NCI-H1105 (cell line): ENCODE measurements at places on chromosomes 11 and 22.

GRCh38 chr22:40578171-40578570 lies 58.3 kb downstream of the MRTFA start:
- no peak for DNase-seq

- no peak for DNase-seq
Observed at GRCh38 chr11:85821636-85822035, 10.7 kb upstream of the SYTL2 start.

GRCh38 chr11:74185285-74185684 lies 14.2 kb downstream of the PPME1 start:
- DNase-seq = no peak

- no peak for DNase-seq
Observed at GRCh38 chr11:38159038-38159437, 1561.0 kb upstream of the RAG2 start.

GRCh38 chr22:47161631-47162030 lies 399.2 kb downstream of the TBC1D22A start:
- peak; percentile 23 for DNase-seq

- peak; percentile 70 for DNase-seq
Observed at GRCh38 chr11:33912405-33913361, 20.8 kb upstream of the LMO2 start.

GRCh38 chr11:120235024-120235628 lies 4.8 kb upstream of the POU2F3 start:
- DNase-seq = peak; percentile 90

DNA sequence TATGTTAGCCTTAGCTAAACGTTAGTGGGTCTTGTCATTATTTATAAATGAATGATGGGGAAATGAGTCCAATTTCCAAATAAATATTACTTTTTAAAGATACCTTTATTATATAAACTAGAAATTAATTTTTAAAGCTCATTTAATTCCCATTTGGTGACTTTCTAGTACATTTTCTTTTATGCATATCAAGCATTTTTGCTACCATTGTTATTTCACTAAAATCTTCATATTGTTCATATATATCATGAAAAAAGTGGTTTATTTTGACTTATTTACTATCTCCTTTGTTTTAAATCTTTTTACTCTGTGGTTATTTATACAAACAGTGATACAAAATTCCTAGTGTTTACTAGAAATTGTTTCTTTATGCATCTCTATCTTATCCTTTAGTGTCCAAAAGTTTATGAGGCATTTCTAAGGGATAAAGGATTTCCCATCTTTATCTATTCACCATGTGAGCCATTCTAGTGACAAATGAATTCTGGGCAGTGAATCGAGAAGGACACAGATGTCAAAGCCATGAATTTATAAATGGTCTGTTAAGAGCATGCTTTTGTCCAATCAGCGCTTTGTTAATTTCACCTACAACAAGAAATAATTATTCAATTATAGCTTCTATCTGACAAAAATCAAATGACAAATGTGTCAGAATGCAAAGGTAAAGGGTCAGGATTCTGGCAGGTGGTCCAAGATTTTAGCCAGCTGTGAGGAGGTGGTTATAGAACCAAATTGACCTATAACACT lies 70.6 kb downstream of the PRMT3 start:
- DNase-seq = no peak

DNA sequence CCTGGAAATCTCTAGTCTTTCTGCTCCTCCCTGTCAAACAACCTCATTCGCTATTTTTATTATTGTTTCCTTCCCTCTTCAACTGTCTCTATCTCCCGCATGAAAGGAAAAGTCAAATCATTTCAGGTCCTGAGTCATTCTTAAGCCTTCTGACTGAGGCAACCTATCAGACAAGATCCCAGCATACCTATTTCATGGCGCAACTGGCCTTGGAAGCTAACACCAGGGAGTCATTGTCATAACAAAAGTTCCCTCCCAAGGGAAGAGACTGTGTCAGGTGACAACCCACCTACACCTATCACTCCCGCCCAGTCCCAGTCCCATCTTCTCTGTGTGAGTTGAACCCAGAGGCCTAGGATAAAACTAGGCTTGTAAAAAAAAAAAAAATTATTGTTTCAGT lies 10.2 kb upstream of the ARHGAP42 start:
- no peak for DNase-seq

DNA sequence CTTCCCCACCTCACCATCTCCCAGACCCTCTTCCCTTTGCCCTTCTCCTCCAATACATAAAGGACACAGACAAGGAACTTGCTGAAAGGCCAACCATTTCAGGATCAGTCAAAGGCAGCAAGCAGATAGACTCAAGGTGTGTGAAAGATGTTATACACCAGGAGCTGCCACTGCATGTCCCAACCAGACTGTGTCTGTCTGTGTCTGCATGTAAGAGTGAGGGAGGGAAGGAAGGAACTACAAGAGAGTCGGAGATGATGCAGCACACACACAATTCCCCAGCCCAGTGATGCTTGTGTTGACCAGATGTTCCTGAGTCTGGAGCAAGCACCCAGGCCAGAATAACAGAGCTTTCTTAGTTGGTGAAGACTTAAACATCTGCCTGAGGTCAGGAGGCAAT lies 58.2 kb downstream of the TIMP3 start:
- DNase-seq = no peak

DNA sequence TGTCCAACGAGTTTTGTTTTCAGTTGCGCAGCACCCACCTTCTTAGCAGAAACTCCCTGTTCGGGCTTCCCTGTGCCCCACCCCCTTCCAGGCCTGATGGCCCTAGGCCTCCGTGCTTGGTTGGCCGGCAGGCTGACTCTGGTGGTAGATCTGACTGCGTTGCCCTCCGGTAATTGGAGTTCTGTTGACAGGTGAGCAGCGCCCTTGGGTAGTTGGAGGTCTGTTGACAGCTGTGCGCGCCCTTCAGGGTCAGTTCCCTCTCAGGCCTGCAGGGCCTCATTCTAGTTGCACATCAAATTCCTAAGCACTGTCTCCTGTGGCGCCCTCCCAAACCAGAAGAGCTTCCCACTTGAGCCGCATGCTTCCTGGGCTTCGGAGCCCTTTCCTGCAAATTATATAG lies 776 bp downstream of the DGCR6 start:
- no peak for DNase-seq

DNA sequence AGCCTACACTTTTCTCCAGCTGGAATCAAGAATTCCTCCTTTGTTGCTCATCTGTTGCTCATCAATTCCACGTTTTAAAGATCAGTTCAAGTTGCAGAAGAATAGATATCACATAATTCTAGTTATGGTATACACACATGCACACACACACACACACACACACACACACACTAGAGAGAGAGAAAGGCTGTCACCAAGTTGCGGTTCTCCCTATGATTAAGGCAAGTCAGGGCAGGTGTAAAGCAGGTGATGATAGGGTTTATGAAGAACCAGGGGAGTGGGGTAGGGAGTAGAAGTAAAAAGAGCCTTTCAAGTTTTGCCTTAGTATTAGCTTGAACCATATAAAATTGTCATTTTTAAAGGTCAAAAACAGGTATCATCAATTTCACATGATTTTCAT lies 31.7 kb upstream of the TMPRSS4 start:
- peak; percentile 93 for DNase-seq

- no peak for DNase-seq
Observed at GRCh38 chr22:47678048-47678447, 915.6 kb downstream of the TBC1D22A start.

- DNase-seq = no peak
Observed at GRCh38 chr22:46401370-46401769, 65.9 kb downstream of the TRMU start.

DNA sequence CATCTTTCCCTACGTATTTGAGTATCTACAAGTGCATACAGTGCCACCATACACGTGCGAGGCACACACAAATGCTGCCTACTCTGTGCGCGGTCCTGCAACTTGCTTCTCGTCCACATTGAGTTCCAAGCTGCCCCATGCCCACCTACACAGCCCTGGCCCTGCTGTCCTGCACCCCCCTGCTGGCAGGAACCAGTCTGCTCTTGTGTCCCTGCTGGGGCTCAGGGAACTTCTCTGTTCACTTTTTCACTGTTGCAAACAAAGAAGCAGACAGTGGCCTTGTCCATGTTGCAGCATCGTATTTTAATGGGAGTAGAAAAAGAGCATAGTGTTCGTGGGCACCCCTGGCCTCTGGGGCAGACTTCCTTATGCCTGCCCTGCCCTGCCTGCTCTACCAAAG lies 14.0 kb downstream of the CPT1A start:
- DNase-seq = no peak

DNA sequence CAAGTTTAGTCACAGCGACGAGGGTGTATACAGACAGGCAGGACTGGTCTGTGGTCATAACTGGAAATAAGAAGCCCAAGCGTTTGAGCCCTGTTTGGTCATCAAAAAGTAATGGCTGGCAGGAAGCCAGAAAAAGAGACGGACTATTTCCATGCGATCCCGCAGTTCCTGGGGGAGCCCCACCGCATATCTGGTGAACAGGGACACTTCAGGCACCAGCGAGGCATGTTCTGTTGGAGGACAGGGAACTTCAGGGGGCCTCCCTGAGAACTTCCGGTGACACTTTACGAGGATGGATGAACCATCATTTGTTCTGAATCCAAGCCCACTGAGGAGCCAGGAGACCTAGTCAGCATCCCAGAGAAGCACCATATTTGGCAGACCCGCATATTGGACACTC lies 29.7 kb upstream of the TRIM29 start:
- no peak for DNase-seq

- DNase-seq = no peak
Observed at GRCh38 chr22:17912945-17913721, 111.2 kb downstream of the MICAL3 start.

DNA sequence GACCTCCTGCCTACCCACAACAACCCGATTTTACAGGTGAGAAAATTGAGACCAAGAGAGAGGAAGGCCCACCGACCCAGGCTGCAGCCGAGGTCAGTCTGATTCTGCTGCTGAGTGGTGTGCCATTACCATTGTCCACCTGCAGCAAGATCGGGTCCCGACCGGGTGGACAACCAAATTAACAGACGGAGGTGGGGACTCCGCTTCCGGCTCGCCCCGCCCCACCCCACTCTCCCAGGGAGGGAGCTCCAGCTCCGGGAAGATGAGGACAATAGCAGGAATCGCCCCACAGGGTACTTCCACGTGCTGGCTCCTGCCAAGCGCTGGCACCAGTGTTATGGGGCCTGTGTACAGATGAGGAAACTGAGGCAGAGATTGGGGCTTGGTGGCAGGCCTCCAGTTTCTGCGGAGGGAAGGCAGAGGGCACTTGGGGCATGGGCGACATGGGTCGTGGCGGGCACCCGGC lies 425 bp upstream of the KDELR3 start:
- DNase-seq = no peak

- DNase-seq = no peak
Observed at GRCh38 chr11:69930081-69931059, 111.2 kb upstream of the FGF3 start.

GRCh38 chr22:20725987-20726558 lies 47.8 kb upstream of the SERPIND1 start:
- DNase-seq = no peak

DNA sequence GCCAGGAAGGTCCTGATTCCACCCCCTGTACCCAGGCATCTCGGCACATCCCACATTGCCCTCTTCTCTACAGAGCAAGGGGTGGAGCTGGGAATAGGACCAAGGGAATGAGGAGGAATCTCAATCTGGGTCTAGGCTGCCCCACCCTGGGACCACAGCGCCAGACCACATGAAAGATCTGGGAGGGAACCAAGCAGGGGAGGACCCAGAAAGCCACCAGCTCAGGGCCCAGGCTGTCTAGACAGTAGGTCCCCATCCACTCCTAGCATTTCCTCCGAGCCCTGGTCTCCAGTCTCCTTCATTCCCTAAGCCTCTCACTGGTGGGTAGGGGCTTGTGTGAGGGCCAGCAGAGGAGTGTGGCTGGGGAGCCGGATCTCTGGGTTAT lies 11.6 kb downstream of the PHLDB1 start:
- no peak for DNase-seq

DNA sequence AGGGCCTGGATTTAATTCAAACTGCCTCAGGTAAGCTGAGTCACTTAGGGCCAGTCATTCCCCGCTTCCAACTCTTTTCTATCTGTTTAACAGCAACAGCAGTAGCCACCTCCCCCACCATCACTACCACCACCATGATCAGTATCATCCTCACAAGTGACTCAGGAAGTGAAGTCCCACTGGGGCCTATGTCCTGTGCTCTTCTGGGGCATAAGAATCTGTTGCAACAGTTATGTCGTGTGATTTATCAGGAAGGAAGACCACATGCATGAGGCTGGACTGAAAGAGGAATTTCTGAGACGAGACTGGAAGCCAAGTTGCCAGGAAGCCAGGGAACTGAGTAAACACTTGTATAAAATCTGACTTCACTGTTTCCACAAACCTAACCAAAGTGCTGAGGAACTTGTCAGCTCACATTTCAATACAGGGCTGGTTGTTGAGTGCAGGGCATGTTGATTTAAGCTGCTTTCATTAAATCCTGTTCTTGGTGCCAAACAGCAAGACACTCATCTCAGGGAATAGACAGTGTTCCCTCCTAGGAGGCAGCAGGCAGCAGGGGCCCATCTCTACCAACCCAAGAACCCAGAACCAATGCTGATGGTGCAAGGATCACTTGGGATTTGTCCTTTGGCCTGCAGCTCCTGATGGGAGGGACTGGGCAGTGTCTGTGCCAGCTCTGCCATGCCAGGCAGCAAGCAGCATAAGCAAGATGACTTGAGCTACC lies 226.7 kb upstream of the NARS2 start:
- DNase-seq = no peak

DNA sequence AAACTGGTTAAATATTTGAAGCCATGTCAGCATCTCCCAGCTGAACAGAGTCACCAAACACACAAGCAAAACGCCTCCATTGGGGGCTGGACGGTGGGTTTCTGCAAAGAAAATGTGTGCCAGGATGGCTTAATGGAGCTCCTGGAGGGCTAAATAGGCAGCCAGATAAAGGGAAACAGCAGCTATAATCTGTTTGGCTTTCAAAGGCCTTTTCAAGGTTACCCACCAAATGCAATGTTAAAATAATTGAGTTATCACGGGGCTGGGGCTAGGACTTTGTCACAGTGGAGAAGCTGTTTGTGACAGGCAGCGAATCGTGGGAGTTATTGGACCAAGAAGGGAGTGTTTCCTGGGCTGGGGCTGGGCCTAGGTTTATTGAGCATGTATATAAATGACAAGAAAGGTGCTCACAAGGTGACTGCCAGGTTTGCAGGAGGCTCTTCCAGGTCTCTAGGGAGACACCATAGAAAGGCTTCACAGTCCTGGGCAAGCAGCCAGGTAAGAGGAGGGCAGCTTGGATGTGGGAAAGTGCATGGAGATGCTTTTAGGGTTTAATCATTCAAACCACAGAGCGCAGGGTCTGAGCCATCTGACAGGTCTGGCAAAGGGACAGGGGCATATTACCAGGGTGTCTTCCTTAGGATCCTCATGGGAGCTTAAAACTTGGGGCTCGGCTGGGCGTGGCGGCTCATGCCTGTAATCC lies 28.3 kb downstream of the GRIK4 start:
- DNase-seq = peak; percentile 70

DNA sequence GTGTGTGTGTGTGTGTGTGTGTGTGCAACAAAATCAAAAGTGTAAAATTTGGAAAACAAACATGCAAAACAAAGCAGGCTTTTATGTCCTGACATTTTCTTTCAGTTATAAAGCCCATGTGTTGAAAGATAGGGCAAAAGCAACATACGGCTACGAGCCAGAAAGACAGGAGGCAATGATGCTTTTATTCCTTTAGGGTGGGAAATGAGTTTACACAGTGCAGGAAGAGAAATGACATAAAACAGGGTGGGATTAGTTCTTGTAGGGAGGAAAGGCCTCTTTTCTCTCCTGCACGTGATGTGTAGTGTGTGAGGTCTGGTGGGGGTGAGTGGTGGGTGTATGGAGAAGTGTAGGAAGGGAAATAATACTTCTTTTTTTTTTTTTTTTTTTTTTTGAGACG lies 29.4 kb downstream of the IL18 start:
- no peak for DNase-seq
